ENCODE measurements at places on chromosomes 6 and 20. TPM values are rescaled to one million over a fixed set of nuclear protein-coding genes. Genes with fewer than 3 reads are reported as not detected.

The TUBE1 gene
- 38.8 TPM for total RNA-seq

DNA sequence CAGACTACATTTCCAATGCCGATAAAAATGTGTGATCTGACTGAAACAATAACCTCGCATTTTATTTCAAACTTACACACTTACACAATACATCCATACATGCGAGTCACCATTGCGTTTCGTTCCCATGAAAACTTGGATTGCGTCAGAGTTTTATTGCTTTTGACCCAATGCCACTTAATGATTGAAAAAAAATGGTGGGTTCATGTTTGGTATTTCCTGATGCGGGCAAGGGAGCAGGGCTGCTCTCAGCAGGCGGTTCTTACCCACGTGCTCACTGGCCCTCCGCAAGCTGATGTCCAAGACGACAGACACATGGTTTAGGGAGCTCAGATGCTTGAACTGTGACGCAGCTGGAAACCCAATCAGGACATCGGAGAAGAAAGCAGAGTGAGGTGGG is 281.0 kb upstream of the SULF2 start:
- no peak for DNase-seq

- DNase-seq = no peak
Measured at GRCh38 chr20:32536851-32537656, 48.1 kb downstream of the NOL4L start.

DNA sequence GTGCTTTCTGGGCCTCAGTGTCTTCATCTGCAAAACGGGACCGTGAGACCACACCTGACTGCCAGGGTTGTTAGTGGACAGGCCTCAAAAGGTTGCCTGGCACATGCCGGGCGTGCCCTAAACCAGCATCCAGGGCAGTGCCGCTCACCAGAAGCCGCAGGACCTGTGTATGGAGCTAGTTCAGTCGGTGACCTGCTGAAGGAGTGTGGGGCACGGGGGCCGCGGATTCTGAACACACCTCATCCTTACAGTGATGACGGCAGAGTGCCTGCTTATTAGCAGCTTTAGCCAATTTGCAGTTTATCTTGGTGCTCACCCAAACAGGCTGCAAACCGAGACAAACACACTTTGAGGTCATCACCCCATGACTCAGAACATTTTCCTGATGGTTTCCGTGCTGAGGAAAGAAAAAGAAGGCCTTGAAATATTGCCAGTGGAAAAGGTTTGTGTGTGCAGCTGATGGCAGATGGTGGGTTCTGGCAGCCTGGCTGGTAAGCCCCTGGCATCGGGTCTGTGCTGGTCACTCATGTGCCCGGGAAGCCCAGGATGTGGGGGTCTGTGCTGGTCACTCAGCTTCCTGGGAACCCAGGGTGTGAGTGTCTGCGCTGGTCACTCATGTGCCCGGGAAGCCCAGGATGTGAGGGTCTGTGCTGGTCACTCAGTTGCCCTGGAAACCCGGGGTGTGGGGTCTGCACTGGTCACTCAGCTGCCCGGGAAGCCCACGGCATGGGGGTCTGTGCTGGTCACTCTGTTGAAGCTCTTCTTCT is 153.8 kb downstream of the ERMARD start:
- no peak for DNase-seq

DNA sequence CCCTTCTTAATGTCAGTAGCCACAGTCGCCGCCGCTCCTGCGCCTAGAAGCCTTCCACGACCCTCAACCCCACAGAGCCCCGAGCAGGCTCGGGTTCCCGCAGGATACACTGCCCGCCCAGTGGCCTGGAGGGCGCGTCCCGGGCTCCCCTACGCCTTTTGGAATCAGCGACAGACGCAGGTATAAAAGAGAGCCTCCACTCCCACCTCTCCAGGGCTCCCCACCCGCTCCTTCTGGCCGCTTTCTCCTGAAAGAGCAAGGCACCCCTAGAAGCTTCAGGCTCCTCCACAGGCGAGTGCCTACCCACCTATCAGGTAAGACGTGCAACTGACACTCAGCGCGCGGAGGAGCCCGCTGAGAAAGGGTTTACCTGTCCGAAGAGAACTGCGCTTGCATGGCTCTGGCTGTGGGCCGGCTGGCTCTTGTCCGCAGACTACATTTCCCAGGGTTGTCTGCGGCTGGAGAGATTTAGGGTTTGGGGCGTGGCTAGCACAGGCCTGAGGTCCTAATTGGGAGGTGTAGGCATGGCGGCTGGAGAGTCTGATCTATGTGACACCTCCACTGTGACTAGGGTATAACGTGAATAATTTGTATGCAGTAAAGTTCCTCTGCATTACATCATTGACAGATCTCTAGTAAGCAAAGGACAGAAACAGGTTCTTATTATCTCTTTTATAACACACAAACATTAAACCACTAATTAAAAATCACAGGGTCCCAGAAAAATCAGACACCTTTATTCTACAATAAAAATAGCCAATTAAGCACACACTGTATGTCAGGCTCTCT is 13.5 kb upstream of the ZNF391 start:
- no peak for DNase-seq
